ENCODE measurements at places on chromosomes 13 and 19.

DNA sequence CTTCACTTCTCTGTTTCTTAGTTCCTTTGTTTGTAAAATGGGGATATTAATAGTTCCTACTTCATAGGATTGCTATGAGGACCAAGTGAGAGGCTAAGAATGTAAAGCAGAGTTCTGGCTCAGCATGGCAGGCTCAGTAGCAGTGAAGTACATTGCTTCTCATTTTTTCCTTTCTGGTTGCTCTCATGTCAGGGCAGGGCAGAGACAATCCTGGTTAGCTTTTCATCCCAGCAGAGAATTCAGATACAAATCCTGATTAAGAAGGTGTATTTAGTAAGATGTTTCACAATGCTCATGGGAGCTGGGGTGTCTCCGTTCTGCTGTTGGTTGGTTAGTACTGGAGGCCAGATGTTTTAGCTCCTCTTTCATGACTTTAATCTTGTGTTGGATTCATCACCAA lies 42.9 kb downstream of the WASF3 start:
- DNase-seq, result no peak

DNA sequence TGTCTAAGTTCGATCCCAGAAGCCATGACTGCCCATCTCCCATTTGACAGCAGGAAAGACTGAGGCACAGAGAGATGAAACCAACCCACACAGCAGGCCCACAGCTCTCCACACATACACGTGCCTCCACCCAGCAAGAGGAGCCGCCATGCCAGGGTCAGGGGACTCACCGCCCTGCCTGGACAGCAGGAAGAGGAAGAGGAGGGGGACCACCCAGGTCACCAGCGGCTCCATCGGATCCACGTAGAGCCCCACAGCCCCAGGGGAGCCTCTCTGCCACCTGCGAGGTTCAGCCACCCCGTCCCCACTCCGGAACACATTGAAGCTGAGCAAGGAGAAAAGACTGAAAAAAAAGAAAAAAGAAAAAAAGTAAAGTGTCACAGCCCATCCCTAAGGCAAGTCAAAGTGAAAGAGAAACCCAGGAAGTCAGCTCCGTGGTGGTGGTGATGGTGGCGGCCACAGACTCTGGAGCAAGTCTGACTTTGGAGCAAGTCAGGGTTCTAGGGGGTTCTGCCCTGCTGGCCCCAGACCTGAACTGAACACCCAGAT lies at the start of gene IL12RB1:
Gene IL12RB1, minus strand, starts transcription at position 345 of the 549 bp plus-strand sequence. Its CDS starts 111 bp downstream, at position 234.
- DNase-seq, result no peak

GRCh38 chr19:38287604-38288003 lies 16.4 kb upstream of the C19orf33 start:
- no peak for DNase-seq

- no peak for DNase-seq
Measured at GRCh38 chr13:113886561-113887112, 22.8 kb upstream of the GAS6 start.

- DNase-seq, result no peak
Measured at GRCh38 chr13:53501387-53501786, 472.8 kb downstream of the OLFM4 start.

GRCh38 chr13:28434926-28435325 lies 60.0 kb downstream of the FLT1 start:
- no peak for DNase-seq

DNA sequence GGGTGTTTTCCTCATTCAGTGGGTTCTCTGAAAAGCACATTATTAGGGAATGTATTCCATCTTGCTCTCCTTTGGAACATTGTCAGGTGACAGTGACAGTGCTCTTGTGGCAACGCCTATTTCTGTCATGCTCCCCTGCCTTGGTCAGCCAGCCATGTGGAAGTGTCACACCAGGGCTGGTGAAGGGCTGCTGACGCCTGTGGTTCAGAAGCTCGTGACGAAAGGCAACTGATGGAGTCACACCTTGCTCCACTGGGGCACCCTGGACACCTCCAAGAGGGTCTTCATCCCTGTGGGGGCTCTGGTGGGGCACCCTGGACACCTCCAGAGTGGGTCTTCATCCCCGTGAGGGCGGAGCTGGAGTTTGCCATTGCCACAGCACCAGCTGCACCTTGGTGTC lies 68.9 kb upstream of the GPR183 start:
- no peak for DNase-seq

DNA sequence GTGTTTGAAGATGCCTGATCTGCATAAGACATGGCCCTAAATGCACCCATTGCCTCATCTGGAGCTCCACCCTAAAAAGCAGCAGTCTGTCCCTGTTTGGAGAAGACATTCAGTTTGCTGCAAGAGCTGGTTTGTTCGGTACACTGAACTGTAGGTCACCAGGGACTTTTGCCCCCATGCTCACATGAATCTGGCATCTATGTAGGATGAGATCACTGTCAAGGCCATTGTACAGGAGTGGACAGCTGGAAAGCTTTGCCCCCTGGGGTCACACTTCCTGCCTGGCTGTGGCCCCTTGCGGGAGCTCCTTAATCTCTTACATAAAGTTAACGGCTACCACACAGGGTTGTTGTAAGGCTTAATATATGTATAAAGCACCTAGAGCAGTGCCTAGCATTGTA lies 73.0 kb downstream of the IPO5 start:
- no peak for DNase-seq

DNA sequence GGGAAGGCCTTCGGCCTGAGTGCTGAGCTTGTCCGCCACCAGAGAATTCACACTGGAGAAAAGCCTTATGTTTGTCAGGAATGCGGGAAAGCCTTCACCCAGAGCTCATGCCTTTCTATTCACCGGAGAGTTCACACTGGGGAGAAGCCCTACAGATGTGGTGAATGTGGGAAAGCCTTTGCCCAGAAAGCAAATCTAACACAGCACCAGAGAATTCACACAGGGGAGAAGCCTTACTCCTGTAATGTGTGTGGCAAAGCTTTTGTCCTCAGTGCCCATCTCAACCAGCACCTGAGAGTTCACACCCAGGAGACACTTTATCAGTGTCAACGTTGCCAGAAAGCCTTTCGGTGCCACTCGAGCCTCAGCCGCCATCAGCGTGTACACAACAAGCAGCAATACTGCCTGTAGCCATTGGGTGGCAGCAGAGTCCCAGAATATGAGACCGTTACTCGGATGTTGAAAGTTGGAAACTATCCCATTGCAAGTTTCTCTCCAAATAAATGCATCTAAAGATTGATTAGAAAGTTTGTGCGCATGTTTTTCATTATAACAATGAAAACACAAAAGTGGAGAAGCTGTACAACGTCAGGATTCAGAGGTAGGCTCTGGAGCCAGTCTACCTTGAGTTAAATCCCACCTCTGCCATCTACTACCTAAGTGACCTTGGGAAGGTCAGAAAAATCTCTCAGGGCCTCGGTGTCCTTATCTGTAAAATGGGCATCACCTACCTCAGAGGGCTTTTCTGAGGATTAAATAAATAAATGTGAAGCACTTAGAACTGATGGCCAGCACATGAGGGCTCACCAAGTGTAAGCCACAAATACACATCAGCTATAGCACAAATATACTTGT lies 21.1 kb downstream of the ZNF473 start:
- no peak for DNase-seq

DNA sequence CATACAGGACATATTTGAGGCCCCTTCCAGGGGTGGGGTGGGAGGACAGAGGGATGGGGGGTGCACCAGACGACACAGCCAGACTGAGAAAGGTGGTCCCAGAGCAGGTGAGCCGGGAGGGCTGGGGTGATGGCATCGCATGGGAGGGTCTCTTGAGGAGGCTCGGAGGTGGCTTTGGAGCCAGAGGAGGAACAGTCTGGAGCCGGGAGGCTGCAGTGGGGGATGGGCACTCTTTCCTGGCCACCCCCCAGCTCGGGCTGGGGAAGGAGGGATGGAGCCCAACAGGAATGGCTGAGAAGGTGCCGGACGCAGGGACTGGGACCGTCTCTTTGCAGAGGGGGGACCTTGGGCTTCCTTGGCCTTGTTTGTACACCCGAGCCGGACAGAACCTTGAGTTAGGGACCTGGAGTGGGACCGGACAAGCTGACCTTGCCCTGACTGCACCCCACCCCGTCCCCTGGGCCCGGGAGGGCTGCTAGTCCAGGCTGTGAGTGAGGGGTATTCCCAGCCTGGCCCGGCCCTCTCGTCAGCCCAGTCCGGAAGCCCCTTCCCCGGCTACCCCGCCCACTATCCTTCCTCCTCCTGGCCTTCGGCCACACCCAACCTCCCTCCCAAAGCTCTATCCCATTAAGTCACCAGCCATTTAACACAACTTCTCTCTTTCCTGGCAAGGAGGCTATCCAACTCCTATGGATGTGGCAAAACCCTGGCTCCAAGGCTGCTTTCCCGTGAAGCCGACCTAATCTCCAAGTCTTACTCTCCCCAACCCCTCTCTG lies 816 bp upstream of the TBXA2R start:
- no peak for DNase-seq

All from HS-5 (cell line).